ENCODE measurements at places on chromosomes 4 and X.
A peak's percentile ranks its signal among the peaks of the same experiment; 100 is the strongest.

GRCh38 chr4:96352051-96352517 is 512.2 kb downstream of the PDHA2 start:
- DNase-seq, result peak; percentile 37

DNA sequence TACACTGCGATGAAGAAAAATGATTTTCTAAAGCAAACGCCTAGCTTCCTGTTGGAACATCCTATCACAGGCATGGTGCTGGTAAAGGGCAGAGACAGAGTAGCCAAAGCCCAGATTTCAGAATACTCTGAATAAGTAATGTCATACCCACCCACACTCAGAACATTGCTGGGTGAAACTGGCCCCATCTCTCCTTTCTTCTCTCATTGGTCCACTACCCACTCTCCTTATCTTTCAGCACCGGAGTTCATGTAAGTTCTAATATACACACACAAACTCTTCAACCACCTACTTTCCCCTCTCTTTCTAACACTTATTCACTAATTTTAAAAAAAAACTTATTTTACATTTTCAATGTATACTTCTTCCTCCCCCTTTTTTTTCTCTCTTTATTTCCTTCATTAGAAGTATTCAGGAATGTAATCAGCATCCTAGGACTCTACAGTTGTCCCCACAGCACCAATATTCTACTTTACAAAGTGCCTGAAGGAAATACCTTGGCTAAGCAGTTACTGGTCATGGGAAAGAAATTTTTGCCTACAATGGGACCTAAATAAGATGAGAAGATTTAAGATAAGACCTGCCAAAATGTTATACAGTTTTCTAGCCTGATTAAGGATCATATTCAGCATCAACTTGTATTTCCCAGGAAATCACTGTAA is 63.0 kb downstream of the SEC24D start:
- no peak for DNase-seq

GRCh38 chrX:19625612-19626011 is 110.3 kb upstream of the MAP3K15 start:
- DNase-seq, result peak; percentile 88

DNA sequence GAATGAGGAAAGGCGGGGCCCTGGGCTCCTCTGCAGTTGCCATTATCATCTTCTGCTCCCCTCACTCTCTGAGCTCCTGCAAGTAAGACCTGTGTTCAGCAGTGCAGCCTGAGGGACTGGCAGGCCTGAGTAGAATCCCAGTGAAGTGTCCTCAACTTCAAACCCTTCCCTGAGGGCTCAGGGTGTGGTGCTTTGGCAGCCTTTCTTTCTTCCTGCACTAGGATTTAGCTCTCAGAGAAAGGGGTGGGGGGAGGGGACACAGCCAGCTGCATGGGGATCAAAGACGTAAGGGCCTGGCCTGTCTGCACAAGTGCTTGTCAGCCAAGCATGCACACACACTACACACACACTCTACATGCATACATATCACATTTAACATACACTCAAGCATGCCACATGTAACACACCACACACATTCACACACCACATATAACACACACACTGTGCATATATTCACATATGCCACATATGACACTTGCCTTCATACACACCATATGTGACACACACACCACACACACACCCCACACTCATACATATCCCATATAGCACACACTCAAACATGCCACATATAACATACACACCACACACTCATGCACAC is 223.4 kb upstream of the RPL34 start:
- DNase-seq, result no peak

GRCh38 chr4:40506066-40506465 is 123.6 kb downstream of the RBM47 start:
- DNase-seq, result no peak

DNA sequence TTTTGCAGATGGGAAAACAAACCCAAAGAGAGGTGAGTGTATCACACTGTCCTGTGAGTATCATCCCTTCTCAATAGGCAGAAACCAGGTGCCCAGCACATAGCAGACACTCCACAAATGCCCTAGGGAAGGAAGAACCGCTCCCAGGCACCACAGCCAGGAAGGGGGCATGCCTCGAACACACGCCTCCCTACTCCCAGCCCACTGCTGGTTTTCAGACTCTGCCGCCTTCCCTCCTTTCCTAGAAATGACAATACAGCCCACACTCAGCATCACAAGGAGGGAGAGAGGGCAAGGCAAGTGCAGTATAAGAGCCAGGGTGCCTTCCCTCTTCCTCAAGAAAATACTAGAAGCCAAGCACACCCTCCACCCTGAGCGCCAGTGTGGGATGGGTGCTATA is 16.2 kb downstream of the JAKMIP1 start:
- no peak for DNase-seq

- DNase-seq, result no peak
Observed at GRCh38 chr4:120520761-120521160, 401.8 kb downstream of the PRDM5 start.

GRCh38 chrX:102711872-102712215 is 404 bp upstream of the GPRASP2 start:
- no peak for DNase-seq

DNA sequence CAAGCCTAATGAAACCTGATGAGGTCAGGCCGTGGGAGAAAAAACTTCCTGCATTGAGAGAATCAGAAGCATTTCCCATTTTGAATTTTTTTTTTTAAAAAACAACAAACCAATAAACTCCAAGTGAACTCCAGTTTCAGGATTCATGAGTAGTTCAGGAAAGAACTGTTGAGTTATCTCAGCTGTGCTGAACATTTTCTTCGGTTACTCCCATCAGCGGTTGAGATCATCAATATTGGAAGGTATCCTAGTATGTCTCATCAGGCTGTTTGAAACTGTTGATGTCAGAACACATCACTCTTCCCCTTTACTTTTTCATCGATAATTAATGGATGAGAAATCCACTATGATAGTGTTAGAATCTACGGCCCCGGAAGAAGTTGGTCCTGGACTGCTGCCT is 82.4 kb upstream of the ADGRG2 start:
- no peak for DNase-seq

DNA sequence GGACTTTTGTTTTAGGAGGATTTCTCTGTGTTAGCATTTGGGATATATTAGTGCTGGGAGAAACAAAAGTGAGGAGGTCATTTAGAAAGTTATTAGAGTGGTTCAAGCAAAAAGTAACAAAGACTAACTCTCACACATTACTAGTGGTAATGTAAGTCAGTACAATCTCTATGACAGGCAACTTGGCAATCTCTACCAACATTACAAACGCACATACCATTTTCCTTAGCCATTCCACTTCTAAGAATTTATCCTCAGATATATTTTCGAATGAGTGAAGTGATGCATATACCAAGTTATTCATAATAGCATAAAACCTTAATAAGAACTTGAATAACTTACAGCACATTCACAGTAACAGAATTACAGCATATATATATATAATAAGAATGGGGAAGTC is 146.2 kb downstream of the PRSS12 start:
- DNase-seq, result no peak

- DNase-seq, result no peak
Observed at GRCh38 chr4:84661191-84661939, 78.4 kb downstream of the CDS1 start.

DNA sequence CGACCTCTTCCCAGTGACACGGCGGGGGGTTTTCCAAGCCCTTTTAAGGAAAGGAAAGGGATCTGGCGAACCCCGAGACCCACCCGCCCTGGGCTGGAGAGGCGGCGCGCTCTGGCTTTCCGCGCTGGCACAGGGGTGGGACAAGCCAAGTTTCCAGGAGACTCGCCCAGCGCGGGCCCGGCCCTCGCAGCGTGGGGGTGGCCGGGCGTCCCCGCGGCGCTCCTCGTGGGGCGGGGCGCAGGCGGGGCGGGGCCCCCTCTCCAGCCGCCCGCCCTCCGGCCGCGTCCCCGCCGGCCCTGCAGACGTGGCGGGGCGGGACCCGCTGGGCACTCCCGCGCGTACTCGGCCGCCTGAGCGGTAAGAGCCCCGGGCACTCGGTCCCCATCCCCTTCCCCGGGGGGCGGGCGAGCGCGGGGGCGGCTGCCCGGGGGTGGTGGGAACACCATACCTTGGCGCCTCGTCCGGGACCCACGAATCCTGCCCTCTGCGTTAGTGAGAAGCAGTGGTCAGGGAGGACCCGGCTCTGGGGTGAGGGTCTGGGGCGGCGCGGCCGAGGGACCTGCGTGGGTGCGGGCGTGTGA is at the start of gene FAM114A1:
Gene FAM114A1, plus strand, starts transcription at position 329 of the 581 bp plus-strand sequence. CDS start 10,273 bp downstream, outside the sequence.
- peak; percentile 69 for DNase-seq

- DNase-seq, result no peak
Observed at GRCh38 chr4:178026999-178027398, 584.8 kb upstream of the AGA start.

GRCh38 chr4:76282941-76283689 is 23.4 kb upstream of the STBD1 start:
- DNase-seq, result no peak

- peak; percentile 29 for DNase-seq
Observed at GRCh38 chr4:17260166-17260907, 251.6 kb downstream of the QDPR start.
